Neural crest cell (in vitro differentiated cells): ENCODE measurements at places on chromosomes 3 and 15.

GRCh38 chr3:10845839-10846656 is 30.0 kb downstream of the SLC6A11 start:
- no peak for DNase-seq

DNA sequence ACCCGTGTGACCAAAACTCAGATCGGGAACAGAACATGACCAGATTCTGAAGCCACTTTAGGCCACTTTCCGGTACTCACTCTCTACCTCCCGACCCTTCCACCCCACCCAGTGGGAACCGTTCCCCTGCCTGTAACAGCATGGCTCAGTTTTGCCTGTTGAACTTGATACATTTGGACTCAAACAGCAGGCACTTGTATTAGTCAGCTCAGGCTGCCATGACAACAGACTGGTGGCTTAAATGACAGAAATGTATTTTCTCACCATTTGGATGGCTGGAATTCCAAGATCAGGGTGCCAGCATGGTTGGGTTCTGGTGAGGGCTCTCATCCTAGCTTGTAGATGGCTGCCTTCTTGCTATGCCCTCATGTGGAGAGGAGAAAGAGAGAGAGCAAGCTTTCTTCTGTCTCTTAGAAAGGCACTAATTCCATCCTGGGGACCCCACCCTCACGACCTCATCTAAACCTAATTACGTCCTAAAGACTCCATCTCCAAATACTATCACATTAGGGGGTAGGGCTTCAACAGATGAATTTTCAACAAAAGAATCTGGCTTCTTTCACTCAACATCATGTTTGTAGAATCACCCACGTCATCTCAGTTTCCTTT is 9.3 kb upstream of the SSUH2 start:
- DNase-seq, result no peak

DNA sequence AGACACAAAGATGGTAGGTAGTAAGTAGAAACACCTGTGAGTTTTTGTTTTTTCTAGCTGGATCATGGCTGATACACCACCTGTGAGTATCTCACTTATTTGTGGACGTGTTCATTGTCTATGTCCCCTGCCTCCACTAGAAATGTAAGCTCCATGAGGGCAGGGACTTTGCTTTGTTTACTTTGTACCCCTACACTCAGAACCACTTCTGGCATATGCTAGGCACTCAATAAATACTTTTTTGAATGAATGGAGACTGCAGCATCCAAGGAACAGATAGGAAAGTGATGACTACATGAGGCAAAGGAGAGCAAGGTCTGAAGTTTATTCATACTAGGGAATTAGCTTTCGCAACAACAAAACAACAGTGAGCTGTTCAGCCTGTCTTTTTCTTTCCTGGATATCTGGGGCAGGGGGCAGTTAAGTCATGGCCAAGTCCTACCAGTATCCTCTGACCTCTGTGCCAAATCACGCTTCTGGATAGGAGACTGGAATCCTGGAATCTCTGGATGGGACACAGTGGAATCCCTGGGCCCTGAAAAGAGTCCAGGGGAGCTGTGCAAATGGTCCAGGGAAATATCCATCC is 11.6 kb upstream of the EPB42 start:
- DNase-seq, result no peak

GRCh38 chr3:182904164-182904563 is 76.2 kb downstream of the DCUN1D1 start:
- no peak for DNase-seq

DNA sequence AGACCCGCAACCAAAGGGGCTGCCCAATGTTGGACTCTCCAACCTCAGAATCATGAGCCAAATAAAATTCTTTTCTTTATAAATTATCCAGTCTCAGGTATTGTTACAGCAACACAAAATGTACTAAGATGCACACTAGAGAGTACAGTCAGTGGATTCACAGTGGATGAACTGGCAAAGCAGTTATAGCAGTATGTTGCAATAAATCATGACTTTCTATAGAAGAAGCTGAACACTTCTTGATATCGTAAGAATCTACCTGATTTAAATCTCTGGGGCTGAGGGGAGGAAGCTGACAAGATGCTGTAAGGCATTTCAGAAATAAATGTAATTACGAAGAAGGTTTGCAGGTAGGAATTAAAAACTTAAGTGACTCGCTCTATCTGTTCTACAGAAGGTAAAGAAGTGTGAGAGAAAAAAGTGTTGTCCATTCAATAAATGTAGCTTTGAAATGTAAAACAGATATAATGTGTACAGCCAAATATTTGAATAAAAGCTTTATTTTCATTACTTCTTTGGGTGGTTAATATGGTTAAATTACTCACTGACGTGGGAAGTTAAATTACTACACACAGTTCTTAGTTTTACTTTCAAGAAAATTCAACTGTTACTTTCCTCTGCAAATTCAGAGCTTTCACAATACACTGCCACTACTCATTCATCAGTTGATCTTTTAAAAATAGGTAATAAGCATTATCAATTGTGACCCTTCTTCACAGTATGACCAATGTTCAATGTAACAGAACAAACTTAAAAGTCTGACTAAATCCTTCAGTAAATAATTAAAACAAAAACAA is 439.1 kb downstream of the SHQ1 start:
- no peak for DNase-seq

GRCh38 chr15:99412626-99413025 is 153.2 kb upstream of the MEF2A start:
- DNase-seq, result no peak

- no peak for DNase-seq
Observed at GRCh38 chr3:45497963-45498362, 96.6 kb upstream of the LIMD1 start.

DNA sequence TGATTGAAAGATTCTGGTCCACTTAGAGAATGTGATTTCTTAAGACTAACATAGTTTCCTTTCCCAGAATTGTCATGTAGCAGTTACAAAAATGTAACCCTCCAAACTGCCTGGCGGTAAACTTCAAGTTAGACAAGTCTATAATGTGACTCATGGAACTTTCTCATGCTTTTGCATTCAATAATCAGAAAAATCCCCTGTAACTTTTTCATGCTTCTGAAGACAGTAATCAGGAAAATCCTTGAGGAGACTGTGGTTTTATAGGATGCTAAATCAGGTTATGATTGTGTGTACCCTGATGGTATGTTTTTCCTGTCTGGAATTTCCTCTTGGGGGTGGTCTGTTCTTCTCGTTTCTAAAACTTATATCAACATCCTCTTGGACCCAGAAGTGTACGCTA is 74.0 kb upstream of the RARB start:
- no peak for DNase-seq

GRCh38 chr3:177150970-177151627 is 46.2 kb downstream of the TBL1XR1 start:
- no peak for DNase-seq

DNA sequence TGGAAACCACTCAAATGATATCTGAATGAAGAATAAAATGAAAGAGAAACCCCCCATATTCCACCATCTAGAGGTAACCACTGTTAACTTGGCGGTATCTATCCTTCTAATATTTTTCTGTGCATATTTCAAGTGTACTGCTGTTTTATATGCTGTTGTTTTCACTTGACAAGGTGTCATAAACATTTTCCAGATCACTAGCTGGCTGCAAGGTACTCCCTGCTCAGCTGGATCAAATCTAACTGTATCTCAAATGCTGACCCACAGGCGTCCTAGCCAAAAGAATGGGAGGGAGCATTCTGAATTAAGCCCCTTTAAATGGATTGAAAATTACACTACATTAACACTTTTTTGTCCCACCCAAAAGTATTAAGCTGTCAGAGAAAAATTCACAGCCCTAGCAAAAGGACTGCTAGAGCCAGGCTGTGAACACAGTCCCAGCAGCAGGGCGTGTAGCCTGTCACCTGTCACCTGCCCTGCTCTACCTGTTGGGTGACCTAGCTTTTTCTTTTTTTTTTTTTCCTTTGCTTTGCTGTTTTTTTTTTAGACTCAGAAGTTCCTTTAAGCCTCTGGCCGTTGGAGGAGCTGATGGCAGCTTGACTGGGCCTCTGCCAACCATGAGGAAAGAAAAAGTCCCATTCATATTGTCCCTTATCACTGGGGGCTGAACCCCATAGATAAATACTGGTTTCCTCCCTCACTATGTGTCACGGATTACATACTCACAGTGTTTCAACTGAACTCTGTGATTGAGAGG is 93.7 kb upstream of the TSC22D2 start:
- DNase-seq, result no peak

- no peak for DNase-seq
Observed at GRCh38 chr15:78922527-78922926, 22.3 kb downstream of the CTSH start.

- DNase-seq, result no peak
Observed at GRCh38 chr3:157347577-157348303, 88.9 kb upstream of the PTX3 start.

DNA sequence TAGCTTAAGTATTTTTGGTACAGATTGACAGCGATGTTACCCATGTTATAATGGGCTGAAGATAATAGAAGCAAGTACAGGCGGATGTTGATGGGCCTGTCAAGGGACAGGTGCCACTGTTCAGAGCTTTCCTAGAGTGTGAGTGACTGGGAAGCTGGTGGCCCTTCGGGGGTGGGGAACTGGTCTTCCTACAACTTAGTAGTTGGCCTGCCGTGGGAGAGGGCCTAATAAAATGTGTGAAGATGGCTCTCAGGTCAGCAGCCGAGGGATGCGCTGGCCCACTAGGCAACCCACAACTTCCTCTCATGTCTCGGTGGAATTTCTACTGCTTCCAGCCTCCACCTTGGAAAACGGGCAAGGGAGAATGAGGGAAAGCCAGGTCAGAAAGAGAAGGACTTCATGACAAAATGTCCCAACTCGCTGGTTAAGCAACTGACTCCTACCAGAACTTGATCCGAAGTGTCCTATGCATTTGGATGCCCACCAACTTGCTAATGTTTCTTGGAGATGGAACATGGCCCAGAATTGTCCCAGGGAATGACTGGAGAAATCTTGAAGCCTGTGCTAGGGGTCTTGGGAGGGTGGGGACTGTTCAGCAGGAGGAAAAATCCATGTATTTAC is 1.4 kb downstream of the GYG1 start:
- DNase-seq, result no peak

DNA sequence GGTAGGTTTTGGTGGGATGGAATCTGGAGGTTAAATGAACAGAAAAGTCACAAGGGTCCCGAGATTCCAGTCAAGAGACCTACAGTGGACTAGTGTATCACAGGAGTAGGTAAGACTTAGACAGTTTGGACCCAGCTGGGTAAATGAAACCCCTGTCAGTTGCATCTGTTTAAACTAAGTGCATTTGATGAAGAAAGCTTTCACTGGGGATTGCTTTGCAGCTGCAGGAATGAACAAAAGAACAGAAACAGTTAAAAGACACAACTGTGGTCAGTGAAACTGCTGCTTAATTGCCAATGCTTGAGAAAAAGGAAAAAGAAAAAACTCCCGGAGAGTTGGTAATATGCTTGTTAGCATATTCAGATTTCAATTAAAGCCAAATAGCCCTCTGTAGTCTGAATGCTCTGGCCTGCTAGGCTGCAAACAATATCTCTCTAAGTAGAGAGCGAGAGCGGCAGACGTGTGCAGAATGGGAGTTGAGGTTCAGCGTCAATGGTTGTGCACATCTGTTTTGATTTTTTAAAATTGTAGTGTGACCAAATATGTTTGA is 37.1 kb downstream of the OXNAD1 start:
- DNase-seq, result no peak

- DNase-seq, result no peak
Observed at GRCh38 chr3:20064796-20065564, 24.7 kb downstream of the KAT2B start.

DNA sequence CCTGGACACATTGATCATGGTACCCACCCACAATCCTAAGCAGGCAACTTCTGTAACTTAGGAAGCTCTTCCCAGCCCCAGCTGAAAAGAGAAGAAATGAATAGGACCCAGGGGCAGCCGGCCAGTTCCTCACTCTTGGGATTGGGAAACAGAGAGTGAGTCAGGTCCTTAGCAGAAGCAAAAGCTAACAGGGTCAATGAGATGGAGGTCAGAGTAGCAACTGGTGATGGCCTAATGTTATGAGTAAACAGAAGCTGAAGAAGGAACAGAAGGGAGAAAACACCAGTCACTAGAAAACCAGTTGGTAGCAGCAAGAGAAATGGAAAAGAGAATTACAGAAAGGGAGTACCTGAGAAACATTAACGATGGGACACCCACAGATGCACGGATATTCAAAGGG is 20.0 kb downstream of the RIOX2 start:
- DNase-seq, result no peak

GRCh38 chr3:56547486-56547885 is 9.5 kb upstream of the CCDC66 start:
- DNase-seq, result no peak

- DNase-seq, result no peak
Observed at GRCh38 chr3:124636863-124637296, 93.4 kb upstream of the UMPS start.

DNA sequence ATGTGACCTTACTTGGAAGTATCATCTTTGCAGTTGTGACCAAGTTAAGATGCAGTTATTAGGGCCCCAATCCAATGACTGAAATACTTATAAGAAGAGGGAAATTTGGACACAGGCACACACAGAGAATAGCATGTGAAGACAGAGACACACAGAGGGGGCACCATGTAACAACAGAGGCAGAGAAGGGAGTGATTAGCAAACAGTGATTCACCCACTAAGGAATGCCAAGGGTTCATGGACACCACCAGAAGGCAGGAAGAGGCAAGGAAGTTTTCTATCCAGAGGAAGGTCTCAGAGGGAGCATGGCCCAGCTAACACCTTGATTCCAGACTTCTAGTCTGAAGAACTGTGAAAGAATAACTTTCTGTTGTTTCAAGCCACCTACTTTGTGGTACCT is 25.0 kb downstream of the SIDT1 start:
- no peak for DNase-seq

DNA sequence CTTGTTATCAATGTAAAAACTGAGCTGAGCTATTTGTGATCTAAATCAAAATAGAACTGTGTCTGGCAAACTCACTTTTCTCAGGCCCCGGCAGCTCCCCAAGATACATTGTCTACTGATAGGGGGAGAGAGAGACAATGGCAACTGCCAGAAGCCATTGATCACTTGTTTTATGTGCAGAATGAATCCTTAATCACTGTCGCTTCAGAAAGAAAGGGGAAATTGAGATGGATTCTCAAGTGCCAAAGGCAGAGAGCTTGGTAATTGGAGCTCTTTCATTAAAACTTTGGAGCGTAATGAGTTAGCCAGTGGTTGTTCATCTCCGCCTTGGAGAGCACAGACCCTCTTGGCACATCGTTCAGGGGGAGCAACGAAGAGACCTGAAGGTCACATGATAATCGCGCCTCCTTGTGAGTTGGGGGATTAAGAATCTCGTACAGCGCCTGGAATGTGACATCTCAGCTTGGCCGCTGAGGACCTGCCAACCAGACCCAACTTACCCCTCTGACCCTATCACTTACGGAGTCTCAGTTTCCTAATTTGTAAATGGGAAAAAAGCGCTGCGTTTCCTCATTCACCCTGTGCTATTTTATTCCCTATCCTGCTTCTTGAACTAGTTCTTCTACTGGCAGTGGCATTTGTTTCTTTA is 252.8 kb downstream of the VPS13C start:
- no peak for DNase-seq
